ENCODE measurements at places on chromosomes 1 and 21. TPM values are rescaled to one million over a fixed set of nuclear protein-coding genes. Genes with fewer than 3 reads are reported as not detected.

The PRMT2 gene
- total RNA-seq, result 106 TPM

DNA sequence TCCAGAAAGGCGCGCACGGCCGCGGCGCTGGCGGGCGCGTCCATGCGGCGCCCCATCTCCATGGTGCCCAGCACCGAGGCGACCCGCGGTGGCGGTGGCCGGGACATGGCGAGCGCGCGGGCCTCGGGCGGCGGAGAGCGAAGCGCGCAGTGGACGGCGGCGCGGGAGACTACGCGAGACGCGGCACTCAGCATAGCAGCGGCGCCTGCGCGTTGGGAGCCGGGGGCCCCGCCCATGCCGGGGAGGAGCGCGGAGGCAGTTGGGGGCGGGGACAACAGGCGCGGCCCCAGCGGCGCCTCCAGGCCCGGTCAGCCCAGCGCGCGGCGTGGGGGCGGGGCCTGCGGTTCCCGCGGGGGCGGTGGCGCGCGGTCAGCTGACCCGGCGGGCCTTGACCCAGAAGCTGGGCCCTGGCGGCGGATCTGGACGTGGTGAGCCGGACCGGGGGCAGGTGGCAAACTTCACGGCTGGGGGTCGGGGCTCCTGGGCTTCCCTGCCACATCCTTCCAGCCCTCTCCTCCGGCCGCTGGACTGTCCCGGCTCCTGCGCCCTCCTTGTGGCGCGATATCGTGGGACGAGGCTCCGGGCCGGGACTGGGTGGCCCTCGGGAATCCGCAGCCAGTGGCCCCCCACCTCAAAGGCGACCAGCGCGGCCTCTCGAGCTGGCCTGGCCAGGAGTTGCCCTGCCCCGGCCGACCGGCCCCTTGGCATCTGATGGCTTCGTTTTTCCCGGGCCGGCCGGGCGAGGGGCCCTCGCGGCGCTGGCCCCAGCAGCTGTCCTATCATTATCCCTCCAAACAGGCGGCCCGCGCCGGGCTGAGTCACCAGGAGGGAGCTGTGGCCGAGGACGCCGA lies at the start of the genes AKR7A2 and SLC66A1:
AKR7A2 (minus strand) TSS at position 214 of the 851 bp plus-strand sequence; CDS start at position 194, 20 bp downstream.
SLC66A1 (plus strand) TSS at position 396 of the 851 bp plus-strand sequence. CDS start 5,352 bp downstream, outside the sequence.
- no peaks in the 10 kb centered on the region for H3K27me3 ChIP-seq
- H3K27ac ChIP-seq, result peak within 1 kb of the TSS; percentile 78
- DNase-seq, result peak; percentile 70
- H3K4me3 ChIP-seq, result peak within 1 kb of the TSS; percentile 71
- peaks cover 38% of the 10 kb centered on the region for H3K4me1 ChIP-seq

GRCh38 chr1:98817821-98818220 lies 156.3 kb downstream of the SNX7 start:
- no peak overlapping the region for H3K4me3 ChIP-seq
- no peaks in the 10 kb centered on the region for H3K4me1 ChIP-seq
- no peak overlapping the region for H3K27ac ChIP-seq
- DNase-seq, result no peak
- no peaks in the 10 kb centered on the region for H3K27me3 ChIP-seq

GRCh38 chr1:55057270-55057955 lies 18.1 kb downstream of the PCSK9 start:
- H3K4me3 ChIP-seq, result no peak overlapping the region
- no peaks in the 10 kb centered on the region for H3K36me3 ChIP-seq
- peaks cover 4% of the 10 kb centered on the region for H3K27me3 ChIP-seq
- no peak for DNase-seq
- H3K4me1 ChIP-seq, result no peaks in the 10 kb centered on the region

The B3GALT5 gene
- total RNA-seq, result 2.5 TPM

The ETV3L gene
- not detected for total RNA-seq

The TPTE gene
- not detected for total RNA-seq

The WDR3 gene
- total RNA-seq, result 31.8 TPM
